Mesendoderm (in vitro differentiated cells): ENCODE measurements at places on chromosomes 7 and 10.
A peak's percentile ranks its signal among the peaks of the same experiment; 100 is the strongest.

GRCh38 chr7:22783421-22783820, 39.2 kb downstream of the TOMM7 start:
- peak; percentile 28 for DNase-seq

- DNase-seq: no peak
Observed at GRCh38 chr10:110618230-110618610, 25.9 kb upstream of the RBM20 start.

DNA sequence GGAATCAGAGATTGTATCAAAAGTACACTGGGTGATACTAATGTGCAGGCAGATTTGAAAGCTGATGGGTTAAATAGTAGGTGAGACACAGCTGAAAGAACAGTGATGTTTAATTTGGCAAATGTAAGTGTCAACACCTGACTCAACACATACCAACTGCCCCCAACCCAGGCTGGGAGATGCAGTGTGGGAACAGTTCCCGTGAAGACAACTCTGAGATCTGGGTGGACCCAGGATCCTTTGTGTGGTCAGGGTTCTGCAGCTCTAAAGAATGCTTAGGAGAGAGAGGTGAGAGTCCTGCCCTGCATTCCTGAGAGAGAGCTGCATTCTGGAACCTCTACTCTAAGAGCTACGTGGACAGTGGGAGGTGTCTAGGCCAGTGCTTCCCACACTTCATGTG, 479.7 kb downstream of the RPS24 start:
- peak; percentile 58 for DNase-seq

- no peak for DNase-seq
Observed at GRCh38 chr7:92567460-92567859, 22.7 kb downstream of the FAM133B start.

DNA sequence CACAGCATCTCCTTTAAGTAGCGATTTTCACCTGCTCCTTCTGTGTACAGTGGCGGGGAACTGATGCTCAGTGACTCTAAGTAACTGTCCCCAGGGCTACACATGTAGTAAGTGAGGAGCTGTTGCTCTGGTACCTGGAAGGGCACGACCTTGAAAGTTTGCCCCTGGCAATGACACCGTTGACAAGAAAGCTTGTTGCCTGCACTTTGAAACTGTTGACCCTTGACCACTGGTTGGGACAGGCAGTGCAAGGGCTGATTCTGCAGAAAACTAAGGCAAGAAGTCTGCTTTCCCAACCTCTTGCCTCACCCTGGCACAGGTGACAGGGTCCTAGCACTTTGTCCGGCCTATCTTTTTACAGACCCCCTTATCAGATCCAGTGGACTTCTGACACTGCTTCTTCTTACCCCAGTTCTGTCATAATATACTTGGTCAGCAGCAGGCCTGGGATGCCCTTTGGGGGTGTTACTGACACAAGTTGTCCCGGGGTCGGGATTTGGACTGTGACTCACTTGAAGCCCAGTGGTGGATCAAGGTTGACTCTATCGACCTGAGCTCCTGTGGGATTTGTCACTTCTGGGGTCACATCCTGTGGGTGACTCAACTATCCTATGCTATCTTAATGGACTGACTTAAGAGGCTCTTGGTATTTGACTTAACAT, 5.8 kb downstream of the ACSL5 start:
- peak; percentile 52 for DNase-seq

- DNase-seq: no peak
Observed at GRCh38 chr10:1393481-1393880, 337.3 kb downstream of the WDR37 start.

DNA sequence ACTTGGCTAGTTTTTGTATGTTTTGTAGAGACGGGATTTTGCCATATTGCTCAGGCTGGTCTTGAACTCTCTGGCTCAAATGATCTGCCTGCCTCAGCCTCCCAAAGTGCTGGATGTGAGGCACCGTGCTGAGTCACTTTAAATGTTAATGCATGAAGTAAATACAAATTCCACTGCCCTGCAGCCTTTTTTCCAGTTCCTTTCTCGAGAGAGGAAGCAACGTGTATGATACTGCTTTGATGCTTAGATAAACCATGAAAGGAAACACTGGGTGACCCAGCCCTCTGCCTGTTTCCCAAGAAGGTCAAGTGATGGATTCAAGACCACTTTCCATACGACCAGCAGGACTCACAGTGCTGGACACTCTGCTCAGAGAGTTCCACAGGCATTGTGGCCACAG, 11.3 kb upstream of the MRPS24 start:
- peak; percentile 8 for DNase-seq
